ENCODE measurements at places on chromosomes 12 and 14.

DNA sequence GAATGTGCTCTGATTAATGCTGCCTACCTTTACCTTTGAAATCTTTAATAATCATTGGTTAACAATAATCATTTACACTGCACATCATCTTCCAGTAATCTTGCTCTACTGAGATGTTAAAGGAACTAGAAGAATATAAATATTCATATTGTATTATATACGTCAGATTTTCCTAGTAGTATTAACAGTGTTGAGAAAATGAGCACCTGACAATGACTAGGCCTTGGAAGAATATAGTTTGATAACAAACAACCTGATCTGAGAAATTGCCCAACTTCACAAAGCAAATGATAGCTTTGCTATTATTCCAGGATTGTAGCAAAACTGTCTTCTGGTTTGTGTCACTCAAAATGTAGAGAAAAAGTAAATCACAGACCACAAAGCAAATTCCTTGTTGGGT, 467.1 kb downstream of the NOVA1 start:
- DNase-seq = no peak

- DNase-seq = peak; percentile 23
Measured at GRCh38 chr12:27434673-27435565, 11.6 kb upstream of the SMCO2 start.

DNA sequence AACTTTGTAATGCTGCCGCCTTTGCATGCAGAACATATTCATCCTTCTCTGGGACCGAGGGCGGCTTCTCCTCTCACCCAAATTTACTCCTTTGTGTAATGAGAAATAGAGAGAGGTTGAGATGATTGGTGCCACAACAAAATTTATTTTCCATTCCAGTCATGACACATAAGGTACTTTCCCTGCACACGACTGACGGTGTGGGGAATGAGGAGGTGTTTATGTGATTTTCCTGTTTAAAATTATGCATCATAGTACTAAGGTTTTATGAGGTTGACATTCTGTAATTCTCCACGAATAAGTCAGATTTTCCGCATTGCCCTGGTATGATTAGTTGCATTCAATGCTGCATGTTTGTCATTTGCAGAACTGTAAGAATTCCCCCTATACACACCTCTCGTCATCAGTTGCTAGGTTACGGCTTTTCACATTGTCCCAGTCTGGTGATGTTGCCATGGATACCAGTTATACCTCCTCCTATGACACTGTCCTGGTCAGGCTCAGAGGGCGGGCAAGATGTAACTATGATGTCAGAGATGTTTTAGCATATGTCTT, 23.1 kb downstream of the BICDL1 start:
- peak; percentile 10 for DNase-seq

GRCh38 chr12:53733051-53733806, 6.0 kb upstream of the CALCOCO1 start:
- DNase-seq = peak; percentile 65

DNA sequence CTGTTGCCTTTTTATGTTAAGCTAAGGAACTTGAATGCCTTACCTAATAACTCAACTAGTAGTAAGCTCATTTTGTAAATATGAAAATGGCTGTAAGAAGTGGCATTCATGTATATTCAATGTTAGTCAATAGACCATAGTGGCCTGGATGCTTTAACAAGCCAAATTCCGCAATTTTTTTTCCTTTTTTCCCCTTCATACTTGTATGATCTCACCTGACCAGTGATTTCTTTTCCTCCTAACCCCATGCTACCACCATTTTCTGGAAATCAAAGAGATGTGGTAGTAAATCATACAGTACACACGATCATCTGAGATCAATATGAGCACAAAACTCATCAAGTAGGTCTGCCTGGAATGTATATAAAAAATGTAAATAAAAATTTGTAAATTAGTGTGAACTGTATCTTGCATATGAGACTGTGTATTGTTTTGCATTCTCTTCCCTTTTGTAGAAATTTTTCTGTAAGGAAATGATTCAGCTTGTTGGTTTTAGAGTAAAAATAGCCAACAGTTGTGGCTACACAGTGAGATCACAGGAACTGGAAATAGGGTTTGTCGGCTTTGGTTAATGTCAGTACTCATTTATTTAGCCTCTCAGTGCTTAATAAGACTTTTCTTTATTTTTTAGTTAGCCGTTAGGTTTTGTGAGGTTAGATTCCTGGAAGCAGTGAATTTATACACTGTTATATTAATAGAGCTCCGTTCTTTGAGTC, 62.5 kb downstream of the ETNK1 start:
- peak; percentile 74 for DNase-seq

GRCh38 chr12:49017891-49018260, 700 bp downstream of the PRKAG1 start:
- peak; percentile 44 for DNase-seq

DNA sequence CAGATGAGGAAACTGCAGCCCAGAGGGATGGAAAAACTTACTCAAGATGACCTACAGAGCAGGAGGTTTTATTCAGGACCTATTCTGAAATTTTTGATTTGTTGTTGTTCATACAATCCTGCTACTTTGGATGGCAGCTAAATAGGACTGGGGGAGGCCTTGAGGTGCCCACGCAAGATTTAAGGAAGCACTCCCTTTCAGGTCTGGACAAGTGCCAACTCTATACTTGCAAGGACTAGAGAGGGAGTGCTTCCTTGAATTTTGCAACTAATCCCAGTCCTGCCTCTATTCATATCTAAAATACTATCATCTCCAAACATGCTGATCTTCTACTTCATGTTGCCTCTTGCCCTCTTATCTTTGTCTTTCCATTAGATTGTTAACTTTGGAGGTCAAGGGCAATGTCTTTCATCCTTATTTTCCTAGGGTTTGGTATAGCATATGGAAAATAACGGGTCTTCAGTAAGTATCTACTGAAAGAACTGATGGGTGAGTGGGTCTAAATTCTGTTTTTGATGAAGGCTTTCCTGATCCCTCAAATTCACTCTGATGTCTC, 28.6 kb upstream of the PPM1H start:
- no peak for DNase-seq

Measured in fibroblast of skin of right biceps (primary cell).